ENCODE measurements at places on chromosomes 2 and 18. TPM values are rescaled to one million over a fixed set of nuclear protein-coding genes. Genes with fewer than 3 reads are reported as not detected.

NOL4 gene
- total RNA-seq = 0.56 TPM

DNA sequence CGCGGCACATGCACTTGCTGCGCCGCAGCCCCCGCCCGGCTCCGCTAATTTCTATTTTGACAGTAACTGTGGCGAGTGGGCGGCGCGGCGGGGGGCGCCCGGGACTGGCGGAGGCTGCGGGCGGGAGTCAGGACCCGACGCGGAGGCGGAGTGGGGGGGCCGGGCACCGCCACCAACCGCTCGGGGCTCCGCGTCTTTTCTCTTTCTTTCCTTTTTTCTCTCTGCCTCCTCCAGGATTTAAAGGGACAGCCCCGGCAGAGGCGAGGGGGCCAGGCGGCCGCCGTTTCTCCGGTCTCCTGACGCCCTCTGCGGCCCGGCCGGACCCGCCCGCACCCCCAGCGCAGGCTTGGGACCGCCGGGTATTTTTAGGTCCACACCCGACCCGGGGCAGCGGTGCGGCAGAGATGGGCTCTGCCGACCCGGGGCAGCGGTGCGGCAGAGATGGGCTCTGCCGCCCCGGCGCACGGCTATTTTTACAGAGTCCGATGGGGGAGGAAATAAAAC is 460 bp upstream of the ZBTB7C start:
- H3K27me3 ChIP-seq = peaks cover 31% of the 10 kb centered on the region
- no peaks in the 10 kb centered on the region for H3K36me3 ChIP-seq
- H3K4me3 ChIP-seq = peak overlapping the region; percentile 77
- peak overlapping the region; percentile 79 for H3K27ac ChIP-seq
- DNase-seq = peak; percentile 72
- H3K4me1 ChIP-seq = peaks cover 25% of the 10 kb centered on the region

DNA sequence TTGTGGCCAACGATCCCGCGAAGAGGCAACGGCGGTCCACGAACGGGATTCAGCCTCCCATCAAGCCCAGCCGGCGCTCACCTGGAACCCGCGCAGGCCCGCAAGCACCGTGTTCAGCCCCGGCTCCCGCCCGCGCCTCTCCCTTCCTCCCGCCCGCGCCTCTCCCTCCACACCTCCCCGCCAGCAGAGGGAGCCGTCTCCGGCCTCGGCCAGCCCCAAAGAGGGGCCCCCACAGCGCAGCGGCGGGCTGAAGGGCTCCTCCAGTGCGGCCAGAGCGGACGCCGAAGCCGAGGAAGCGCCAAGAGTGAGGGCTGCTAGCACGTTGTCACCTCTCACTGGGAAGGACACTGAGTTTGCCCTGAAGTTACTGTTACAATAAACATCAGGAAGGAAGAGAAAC is 55.3 kb upstream of the LAPTM4A start:
- peak; percentile 68 for DNase-seq
- H3K36me3 ChIP-seq = no peaks in the 10 kb centered on the region
- no peaks in the 10 kb centered on the region for H3K27me3 ChIP-seq
- H3K27ac ChIP-seq = no peak overlapping the region
- peaks cover 6% of the 10 kb centered on the region for H3K4me1 ChIP-seq

DNA sequence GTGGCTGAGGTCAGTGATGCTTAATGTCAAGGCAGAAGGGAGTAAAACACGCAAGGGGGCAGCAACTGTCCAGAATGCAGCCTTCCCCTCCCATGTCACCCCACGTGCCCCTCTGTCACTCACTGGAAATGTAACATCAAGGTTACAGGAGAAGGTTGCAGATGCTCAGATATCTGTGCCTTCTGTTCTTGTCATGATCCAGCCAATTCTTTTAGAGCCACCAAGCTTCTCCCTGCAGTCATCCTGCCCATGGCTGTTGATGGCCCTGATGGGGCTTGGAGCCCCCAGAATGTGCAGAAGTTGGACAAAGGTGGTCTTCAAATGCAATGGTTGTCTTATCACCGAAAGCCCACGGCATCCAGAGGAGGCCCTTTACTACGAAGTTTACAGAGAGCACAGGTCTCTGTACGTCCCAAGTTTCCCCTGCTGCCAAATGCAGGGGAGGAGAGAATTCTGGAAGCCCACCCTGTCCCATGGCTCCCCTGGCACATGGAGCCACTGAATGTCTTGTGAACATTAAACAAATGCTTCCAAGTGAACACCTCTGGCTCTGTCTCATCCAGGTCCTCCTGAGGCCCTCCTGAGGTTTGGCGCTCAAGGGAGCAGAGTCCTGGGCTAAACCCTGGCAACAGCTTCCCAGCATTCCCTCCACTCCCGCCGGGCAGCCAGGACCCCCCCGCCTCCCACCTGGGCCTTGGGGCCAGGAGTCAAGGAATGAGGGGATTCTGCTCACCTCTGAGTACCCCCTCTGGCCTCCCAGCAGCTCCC is 4.5 kb upstream of the GPR55 start:
- no peak overlapping the region for H3K4me3 ChIP-seq
- H3K27me3 ChIP-seq = no peaks in the 10 kb centered on the region
- DNase-seq = no peak
- H3K27ac ChIP-seq = no peak overlapping the region

- DNase-seq = no peak
- peaks cover 15% of the 10 kb centered on the region for H3K36me3 ChIP-seq
- peak overlapping the region; percentile 99 for H3K27ac ChIP-seq
- H3K4me1 ChIP-seq = peaks cover 79% of the 10 kb centered on the region
- no peaks in the 10 kb centered on the region for H3K27me3 ChIP-seq
- H3K4me3 ChIP-seq = peak overlapping the region; percentile 95
These were observed 1.4 kb downstream of the ARID5A start for GRCh38 chr2:96537734-96538486.

CYS1 gene
- 2.6 TPM for total RNA-seq
